HT1080 (cell line): ENCODE measurements at places on chromosomes 3 and 15. TPM values are rescaled to one million over a fixed set of nuclear protein-coding genes. Genes with fewer than 3 reads are reported as not detected.

MYO1E gene
- 20.2 and 32.0 TPM in 2 replicates for total RNA-seq

TGM4 gene
- 0.03 TPM in 1 of 2 replicates, not detected in the other for total RNA-seq

SPG21 gene
- total RNA-seq = 39.5 and 52.6 TPM in 2 replicates

CHRNA7 gene
- total RNA-seq = 2.0 TPM in 2 replicates

AHSG gene
- total RNA-seq = 0.32 TPM in 1 of 2 replicates, not detected in the other
